Stimulated activated CD4-positive, alpha-beta T cell treated with anti-CD3 and anti-CD28 coated beads, Interleukin-1b, Interleukin-23, amount 100 ng/mL, for 24 hours (primary cell): ENCODE measurements at places on chromosomes 4 and X.

DNA sequence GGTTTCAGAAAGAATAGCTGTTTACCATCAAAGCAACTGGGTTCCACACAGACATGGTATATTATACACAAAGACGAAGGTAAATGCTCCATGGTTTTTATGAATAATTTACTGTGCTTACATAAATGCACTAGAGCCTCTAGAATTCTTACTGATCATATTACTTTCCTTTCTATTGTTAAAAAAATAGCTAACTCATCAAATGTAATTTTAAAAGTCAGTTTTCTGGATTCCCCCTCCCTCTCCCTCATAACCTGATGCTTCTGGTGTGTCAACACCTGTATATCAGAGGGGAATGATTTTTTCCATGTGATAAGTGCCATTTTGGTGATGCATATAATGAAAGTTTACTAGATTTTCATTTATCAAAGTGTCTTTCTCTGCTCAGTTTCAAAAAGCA, 31.1 kb upstream of the LEF1 start:
- no peak for DNase-seq

- DNase-seq = no peak
Observed at GRCh38 chrX:13747836-13748235, 13.3 kb downstream of the OFD1 start.

GRCh38 chrX:30931920-30932319, 42.9 kb upstream of the TAB3 start:
- DNase-seq = no peak

- no peak for DNase-seq
Observed at GRCh38 chr4:7166237-7166636, 26.1 kb upstream of the SORCS2 start.

GRCh38 chr4:21011106-21011505, 310.8 kb downstream of the PACRGL start:
- DNase-seq = no peak

- no peak for DNase-seq
Observed at GRCh38 chr4:182778222-182778982, 138.8 kb downstream of the DCTD start.

DNA sequence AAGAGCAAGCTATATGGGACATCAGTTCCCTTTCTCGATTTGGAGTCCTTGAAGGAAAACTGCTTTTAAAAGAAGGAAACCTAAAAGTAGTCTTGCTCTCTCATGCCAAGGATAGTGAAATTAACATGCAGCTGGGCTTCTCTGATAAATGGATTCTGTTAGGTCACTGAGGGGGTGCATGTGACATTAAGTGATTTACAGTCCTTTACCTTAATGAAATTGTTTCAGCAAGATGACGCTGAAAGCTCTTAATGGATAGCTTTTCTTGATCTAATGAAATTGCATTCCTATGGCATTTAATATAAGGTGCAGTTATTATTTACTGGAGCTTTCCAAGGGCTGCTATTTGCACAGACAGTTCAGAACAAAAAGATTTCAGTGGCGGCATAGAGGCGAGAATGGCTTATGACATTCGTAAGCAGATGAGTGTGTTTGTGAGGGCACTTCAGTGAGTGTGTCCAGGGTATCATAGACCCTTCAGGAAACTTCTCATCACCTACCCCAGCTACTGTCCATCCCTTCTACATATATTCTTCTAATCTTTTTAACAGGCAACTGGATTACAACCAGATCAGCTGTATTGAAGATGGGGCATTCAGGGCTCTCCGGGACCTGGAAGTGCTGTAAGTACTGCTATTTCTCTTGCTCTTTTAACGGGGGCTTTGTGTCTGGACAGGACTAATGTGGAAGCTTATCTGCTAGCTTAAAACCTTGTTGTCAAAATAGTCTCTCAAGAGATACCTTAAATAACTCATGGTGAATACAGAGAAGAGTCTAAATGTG, 219.9 kb upstream of the PACRGL start:
- DNase-seq = no peak

- DNase-seq = no peak
Observed at GRCh38 chr4:168731006-168731636, 234.3 kb downstream of the PALLD start.

- DNase-seq = no peak
Observed at GRCh38 chr4:20773144-20773997, 73.1 kb downstream of the PACRGL start.

DNA sequence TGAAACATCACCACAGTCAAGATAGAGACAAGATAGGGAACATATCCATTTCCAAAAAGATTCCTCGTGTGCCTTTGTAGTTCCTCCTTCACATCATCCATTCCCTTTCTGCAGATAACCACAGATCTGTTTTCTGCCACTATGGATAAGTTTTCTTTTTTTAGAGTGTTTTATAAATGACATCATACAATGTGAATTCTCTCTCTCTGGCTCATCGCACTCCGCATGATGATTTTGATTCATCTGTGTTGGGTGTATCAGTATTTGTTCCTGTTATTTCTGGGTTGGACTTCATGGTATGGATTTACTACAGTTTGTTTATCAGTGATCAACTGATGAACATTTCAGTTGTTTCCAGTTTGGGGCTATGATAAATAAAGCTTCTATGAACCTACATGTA, 23.2 kb upstream of the ANXA3 start:
- DNase-seq = no peak

DNA sequence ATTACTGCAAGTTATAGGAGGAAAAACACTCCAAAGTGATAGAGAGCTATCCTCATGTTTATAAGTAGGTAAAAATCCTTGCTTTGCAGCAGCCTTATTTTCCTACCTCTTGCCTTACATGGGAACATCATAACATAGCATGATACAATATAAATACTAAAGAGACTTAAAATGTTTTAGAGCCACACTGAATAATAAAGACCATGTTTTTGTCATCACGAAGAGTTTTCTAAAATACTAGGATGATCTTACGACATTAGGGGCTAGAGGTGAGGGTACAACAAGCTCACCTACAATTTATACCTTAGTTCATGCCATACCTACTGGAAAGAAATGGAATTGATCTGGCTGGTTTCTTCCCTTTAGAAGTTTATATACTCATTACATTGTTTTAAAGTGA, 184.8 kb downstream of the FBXW7 start:
- DNase-seq = no peak

- DNase-seq = no peak
Observed at GRCh38 chr4:74624351-74625151, 169.8 kb downstream of the BTC start.

DNA sequence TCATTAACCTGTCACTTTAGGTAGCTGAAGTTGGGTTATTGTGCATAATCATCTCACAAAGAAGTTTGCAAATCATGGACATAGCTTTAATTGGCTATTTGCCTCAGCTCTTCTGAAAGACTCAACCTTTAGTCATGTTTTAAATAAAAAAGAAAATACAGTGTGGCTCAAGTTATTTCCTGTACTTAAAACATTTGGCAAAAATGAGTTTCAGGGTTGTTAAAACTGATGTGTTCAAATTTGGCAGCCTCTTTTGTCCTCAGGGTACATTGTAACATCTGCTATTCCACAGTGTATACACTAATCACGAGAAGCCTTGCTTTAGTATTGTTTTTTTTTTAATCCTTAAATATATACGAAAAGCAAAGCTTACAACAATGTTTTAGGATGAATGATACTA, 31.5 kb upstream of the HPGD start:
- no peak for DNase-seq

- DNase-seq = no peak
Observed at GRCh38 chr4:64539234-64539849, 130.1 kb upstream of the TECRL start.

- no peak for DNase-seq
Observed at GRCh38 chr4:16386711-16387320, 160.5 kb upstream of the TAPT1 start.
